ENCODE measurements at places on chromosomes 1 and 21.

- DNase-seq = no peak
These were observed 5.7 kb upstream of the FYB2 start for GRCh38 chr1:56824938-56825337.

DNA sequence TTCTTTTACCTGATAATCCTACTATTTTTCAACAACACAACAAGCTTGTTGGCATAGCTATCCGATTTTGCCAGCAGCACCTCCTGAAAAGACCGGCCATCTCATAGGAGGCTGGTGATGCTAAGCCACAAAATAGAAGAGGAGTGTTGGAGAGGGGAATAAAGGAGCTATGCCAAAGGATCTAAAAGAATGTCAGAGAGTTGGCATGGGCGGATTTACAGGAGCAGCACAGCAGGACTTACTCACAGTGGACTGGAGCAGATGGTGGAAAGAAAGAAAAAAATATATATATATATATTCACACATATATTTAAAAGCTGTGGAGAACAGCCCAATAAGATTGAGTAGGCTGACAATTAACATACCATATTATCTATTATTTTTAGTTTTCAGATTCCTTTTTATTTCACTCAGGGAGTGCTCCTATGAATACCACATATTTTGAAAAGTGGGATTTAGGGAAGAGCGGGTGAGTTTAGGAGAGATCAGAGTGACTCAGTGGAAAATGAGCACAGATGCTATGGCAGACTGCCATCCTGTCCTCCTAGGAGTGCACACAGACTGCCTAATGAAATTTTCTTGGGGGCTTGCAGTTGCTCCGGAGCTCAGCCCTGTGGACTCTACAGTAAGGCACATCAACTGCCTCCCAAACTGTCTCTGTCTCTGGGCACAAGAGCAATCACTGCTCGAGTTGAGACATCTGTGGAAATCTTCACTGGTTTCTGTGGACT is 394.4 kb upstream of the CHRM3 start:
- DNase-seq = no peak

DNA sequence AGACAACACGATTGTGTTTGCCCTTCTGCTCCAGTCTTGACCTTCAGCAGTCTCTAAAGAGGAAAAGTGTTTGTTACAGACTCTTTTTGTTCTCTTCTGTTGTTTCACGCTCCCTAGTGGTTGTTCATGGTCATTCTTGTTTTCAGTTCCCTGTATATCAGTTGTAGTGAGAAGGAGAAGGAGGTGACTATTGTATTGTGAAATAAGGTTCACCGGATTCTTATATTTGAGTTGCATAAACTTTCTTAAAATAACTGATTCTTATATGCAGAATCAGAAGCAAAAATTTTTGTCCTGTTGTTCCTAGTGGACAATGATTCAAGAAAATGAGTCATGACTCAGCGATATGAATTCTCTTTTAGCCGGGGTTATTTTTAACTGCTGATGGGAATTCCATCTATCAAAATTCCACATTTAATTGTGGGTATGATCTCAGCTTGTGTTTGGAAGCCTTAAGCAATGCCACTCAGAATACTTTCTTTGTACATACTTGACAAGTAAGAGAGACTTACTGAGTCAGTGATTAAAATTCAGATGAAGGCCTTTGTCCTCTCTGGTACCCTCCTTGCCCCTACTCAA is 152.2 kb downstream of the CLEC20A start:
- DNase-seq = no peak

GRCh38 chr1:184792450-184792969 is 37.9 kb upstream of the EDEM3 start:
- DNase-seq = no peak

DNA sequence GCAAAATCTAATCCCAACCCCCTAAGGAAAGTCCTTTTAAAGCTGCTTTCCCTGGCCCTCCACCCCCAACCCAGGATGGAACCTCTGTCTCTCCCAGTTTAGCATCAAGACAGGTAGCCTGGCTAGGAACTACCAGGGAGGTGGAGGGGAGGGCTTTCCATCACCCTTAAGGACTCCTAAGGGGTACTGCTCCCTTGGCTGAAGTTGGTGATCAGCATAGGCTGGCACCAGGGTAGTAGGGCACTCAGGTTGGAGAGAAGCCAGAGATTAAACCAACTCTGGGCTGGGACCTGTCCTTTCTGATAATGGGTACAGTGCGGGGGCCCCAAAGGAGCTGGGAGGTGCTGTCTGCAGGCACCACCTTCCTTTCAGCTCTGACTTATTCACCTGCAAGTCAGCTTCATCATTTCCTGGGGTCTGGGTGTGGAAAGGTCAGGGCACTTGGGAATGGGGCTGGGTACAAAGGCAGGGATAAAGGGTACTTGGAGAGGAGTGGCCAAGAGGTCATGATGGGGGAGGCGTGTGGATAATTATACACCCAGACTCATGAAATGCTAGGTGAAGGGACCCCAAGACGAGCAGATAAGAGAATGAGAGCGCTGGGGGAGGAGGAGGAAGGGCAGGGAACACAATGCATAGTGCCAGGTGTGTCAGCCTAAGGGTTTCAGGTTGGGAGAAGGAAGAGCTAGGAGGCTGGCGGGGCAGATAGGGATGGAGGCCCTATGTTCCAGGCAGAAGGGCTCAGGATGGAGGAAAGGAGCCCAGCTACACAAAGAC is 1.2 kb downstream of the ARHGEF2 start:
- no peak for DNase-seq

- DNase-seq = no peak
These were observed 97.9 kb downstream of the CSMD2 start for GRCh38 chr1:34066981-34067603.

DNA sequence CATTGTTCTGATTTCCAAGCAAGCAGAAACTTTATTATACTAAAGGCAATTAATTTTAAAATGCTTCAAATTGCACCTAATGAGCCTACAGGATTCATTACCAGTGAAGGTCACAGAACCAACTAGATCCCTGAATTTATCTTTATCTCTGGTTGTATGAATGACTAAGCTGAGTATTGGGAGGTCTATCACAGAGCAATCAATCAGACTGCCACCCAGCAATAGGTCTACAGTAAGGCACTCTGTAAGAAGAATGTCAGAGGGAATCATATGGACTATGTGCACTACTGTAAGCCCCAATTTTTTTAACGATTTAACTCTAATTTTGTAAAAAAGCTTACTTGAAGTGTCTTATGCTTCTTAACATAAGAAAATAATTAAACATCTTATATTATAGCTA is 707.0 kb downstream of the AMY1C start:
- DNase-seq = no peak

DNA sequence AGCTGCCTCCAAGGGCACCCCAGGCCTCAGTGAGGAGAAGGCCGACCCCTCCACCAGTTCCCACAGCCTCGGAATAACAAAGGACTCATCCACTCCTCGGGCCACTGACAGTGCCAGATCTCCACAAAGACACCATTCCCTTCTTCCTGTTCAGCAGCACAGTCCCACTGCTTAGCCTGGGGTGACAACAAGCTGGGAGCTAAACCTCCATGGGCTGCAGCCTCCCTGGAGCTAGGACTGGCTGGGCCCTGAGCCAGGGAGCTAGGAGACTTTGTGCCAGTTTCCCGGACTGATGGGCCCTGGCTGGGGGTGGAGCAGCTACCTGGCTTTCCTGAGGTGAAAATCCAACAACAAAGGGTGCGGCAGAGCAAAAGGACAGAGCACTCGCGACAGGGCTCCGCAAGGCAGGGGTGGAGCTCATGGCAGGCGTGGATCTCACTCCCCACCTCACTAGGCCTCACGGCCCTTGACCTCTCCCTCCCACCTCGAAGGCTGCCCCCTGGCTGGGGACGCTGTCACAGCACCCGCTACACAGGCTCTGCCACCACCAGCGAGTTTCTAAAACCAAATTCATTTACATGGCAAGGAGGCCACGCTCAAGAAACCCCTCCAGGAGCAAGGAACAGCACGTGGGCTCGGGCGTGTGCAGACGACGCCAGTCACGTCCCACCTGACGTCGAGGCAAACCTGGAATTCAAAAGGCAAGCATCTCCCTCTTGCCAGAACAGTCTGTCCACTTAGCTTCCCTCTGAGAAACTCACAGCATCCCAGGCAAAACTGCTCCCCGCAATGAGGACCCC is 13.8 kb downstream of the SLC35E2B start:
- DNase-seq = no peak

DNA sequence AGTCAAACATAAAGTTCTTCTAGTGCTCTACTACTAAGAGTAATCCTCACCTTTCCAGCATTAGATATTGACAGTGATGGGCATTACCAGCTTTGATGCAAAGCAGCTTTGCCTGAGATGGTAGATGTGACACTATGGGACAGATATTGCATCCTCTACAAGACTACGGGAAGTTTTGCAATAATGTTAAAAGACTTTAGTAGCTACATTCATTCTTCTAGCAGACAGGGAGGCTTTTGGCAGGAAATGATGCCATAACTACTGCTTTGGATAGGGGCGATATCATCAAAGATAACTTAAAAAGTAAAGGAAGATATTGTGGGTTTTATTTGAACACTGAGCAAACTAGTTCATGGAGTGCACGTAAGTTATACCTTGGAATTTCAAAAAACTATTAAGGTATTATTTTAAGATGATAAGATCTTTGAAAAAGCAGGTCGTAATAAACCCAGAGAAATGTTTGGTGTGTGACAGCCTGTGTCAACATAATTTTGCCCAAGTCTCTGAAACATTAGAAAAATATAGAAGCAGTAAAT is 368.3 kb upstream of the TMPRSS15 start:
- DNase-seq = no peak

GRCh38 chr1:184035719-184036516 is 1.6 kb downstream of the COLGALT2 start:
- DNase-seq = no peak

DNA sequence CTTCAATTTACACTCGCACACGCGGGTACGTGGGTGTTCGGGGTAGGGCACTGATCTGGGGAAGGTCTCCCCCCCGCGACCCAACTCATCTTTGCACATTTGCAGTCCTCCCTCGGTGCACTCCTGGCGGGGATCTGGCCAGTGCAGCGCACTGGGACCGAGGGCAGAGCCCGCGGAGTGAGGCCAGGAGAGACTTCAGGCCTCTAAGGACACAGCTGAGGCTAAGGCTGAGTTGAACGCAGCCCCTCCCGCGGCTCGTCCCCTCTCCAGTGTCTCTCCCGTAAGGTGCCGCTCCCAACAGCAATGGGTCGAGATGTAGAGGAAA is 936 bp upstream of the NCAM2 start:
- no peak for DNase-seq

DNA sequence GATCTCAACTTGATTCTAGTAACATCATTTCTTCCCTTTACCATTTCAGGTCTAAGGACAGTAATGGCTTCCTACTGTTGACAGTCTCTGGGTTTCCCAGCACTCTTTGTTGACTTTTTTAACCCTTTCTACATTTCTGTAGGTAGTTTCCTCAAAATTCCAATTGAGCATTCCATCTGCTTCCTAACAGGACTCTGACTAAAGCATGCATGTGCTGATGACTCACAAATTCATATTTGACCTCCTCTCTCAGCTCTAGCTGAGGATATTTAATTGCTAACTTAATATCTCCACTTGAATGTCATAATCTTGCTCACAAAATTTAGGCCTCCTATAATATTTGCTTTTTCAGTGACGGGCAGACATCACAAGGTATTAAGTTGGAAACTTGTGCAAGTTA is 93.3 kb upstream of the ZNHIT6 start:
- DNase-seq = no peak

DNA sequence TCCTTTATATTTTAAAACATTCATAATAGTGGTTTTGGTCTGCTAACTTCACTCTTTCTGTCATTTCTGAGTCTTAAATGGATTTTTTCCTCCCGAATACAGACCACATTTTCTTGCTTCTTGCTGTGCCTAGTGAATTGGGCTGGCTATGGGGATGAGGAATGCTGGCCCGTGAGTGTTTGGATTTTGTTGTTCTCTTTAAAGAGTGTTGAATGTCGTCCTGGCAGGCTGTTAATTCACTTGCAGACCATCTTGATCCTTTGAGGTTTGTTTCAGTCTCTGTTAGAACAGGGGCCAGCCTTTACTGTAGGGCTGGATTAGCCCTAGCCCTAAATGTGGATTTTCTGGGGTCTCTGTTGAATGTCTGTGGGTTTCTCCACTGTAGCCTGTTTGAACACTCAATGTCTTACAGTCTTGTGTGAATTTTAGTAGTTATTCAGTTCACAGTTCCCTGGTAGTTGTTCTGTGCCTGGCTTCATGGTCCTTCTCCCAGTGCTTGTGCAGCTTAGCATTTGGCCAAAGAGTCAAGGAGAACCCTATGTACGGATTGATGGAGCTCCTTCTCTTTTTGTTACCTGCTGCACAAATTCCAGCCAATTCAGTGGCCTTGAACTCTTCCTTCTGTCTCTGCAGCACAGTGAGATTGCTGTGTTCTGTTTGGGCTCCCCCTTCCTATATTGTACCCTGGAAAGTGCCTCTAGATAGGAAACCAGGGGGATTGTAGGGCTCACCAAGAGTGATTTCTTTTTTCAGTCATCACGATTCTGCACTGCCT is 95.7 kb downstream of the DYRK1A start:
- no peak for DNase-seq

GRCh38 chr1:86339906-86340305 is 56.2 kb downstream of the ODF2L start:
- no peak for DNase-seq

DNA sequence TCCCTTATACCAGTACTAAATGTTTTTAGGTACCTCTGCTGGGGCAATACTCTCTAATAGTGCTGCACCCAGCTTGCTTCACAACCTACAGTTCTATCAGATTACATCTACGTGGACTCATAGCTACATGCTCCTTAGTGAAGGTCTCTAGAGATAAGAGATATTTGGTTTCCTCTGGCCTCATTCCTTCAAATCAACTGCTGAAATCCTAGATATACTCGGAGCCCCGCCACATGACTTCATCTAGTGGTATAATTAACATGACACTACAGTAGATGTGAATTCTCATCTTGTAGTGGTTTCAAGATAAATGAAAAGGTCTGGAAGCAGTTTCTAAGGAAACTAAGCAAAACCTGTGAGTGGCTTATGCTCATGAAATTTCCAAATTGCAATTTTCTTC is 115.4 kb downstream of the SMYD2 start:
- DNase-seq = no peak

DNA sequence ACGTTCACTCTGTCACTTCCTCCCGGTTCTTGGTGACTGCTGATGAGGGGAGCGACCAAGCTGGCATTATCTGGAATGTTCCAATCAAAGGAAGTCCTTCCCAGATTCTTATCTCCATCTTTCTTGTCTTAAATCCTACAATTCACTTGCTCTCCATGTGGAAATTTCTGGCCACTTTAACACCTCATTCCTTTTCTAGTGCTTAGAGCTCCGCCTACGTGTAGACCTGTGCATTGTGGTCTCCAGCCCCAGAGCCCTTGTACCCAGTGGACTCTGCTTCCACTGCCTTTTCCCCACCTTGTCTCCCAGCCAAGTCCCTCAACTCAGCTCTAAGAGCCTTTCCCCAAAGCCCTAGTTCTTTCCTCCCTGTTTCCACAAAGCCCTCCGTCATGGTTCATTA is 12.2 kb upstream of the KLHDC7A start:
- no peak for DNase-seq

GRCh38 chr1:240776237-240776636 is 164.3 kb upstream of the GREM2 start:
- no peak for DNase-seq

- no peak for DNase-seq
These were observed 82.3 kb downstream of the HMCN1 start for GRCh38 chr1:185816460-185816859.
